Ammon's horn (tissue), 1 donor: ENCODE measurements at places on chromosomes 7 and 10.

DNA sequence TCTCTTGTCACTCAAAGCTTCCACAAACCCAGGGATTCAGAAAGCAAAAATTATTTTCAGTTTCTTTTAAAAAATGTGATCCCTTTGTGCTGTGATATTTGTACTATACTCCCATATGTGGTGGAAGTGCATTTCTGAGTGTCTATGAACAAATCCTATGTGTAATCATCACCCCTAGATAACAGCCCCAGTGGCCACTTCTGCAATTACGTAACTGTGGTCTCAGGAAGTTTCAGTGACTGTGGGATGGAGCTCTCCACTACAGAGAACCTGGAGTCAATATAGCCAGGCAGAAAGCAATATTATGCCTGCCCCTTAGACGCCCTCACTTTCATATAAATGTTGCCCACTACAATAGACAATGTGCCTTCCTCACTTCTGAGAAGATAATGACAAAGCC, 1101.7 kb upstream of the GHITM start:
- DNase-seq = no peak

DNA sequence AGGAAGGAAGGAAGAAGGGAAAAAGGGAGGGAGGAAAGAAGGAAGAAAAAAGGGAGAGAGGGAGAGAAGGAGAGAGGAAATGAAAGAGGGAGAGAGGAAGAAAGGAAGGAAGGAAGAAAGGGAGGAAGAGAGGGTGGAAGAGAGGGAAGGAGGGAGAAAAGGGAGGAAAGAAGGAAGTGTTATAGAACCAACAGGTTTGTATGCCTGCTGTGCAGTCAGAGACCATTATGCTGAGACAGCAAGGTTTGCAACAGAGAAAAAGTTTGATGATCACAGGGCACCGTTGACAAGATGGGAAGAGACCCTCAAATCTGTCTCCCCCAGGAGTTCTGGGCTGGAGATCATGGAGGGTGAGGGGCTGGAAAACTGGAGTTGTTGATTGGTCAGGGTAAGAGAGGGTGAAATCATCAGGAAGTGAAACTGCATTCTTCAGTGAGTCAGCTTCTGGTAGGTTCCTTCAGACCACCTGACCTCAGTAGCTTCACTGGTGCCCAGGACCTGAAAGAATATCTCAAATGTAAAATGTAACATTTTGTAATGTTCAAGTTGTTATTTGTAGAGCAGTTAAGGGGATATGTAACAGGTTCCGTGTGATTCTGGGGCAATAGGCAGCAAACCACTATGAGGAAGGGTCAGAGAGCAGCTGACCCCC, 76.3 kb downstream of the JCAD start:
- no peak for DNase-seq

DNA sequence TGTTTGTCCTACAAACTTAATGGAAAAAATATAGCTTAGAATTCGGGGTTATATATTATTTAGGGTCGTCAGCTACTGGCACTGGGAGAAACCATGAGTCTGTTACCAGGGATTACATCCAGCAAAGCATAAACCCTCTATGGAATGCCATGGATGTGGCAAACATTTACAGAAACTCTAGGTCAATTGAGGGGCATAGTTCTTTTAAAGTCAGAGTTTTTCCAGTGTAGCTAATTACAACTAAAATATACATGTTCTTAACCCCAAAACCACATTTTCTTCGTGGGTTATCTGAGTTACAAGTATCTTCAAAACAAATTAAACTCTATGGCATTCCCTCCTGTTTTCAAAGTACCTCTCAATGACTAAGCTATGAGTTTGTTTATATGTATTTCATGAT, 99.3 kb upstream of the THSD7A start:
- no peak for DNase-seq

- DNase-seq = no peak
Observed at GRCh38 chr7:82131215-82131614, 312.4 kb downstream of the CACNA2D1 start.

- DNase-seq = no peak
Observed at GRCh38 chr7:156778201-156778600, 114.8 kb downstream of the LMBR1 start.

- DNase-seq = no peak
Observed at GRCh38 chr10:504121-504611, 185.3 kb downstream of the DIP2C start.

- DNase-seq = no peak
Observed at GRCh38 chr10:12418000-12418399, 68.7 kb downstream of the CAMK1D start.

GRCh38 chr10:49191349-49191748, 3.2 kb upstream of the TMEM273 start:
- no peak for DNase-seq

DNA sequence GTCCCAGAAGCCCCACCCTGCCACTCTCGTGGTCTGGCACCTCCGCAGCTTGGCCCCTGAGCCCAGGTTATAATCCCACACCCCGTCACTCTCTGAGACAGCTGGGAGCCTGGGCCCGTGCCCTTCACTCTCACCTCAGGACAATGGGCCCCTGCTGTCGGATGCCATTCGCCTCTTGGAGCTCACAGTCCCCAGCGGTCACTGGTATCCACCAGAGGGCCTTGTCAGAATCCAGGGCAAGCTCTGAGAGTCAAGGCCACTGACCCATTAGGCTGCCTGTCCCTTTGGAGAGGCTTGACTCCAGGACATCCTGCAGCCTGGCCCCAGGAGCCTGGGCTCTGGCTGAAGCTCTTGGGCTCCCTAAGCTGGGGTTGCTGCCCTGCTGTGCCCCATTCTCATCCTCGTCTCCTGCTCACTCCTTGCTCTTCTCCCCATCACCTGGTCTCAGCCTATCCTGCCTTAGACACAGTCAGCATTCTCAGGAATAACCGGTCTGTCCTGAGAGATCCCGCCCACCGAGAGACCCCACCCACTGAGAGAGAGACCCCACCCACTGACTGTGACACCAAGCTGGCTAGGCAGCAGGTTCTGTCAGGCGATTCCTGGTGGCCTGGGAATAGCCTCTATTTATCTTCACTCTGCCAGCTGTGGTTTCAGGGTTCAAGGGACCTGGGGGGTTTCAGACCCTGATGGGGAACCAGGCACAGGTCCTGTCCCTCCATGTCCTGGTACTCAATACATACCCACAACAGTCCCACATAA, 27.7 kb downstream of the CPXM2 start:
- DNase-seq = no peak

GRCh38 chr10:35336921-35337823, 863 bp downstream of the CCNY start:
- peak; percentile 31 for DNase-seq

DNA sequence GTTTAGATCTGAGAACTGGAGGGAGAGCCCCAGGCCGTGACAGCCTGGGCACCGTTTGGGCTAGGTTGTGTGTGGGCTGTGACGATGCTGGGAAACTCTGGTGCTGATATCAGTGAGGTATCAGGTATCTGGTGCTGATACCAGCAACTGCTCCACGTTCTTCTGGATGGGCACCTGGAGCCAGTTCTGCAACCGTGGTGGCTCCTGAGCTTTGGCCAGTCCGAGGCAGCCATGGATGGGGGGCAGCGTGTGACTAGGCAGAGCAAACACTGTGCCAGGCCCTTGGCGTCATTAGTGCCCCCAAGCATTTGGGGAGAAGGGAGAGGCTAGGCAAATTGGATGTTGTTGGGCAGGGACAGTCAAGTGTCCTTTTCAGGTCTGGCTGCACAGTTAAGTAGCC, 57.9 kb downstream of the ZNF467 start:
- no peak for DNase-seq

- DNase-seq = peak; percentile 13
Observed at GRCh38 chr7:106721816-106722785, 61.1 kb upstream of the CCDC71L start.

DNA sequence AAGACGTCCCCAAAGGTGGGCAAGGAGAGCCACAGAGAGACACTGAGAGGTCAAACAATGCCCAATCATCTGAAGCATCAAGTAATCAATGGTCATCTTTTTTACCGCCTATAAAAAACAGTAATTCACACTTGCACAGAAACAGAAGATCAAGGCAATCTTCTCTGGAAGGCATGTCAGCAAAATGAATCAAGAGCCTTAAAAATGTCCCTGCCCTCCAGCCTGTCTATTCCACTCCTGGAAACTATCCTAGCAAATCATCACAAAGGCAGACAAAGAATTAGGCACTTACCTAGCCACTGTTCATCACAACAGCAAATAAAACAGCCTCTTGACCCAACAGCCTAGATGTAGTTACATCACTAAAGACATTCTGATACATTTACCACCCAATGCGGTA, 48.9 kb downstream of the FAM53B start:
- DNase-seq = no peak

GRCh38 chr10:61398366-61399129, 54.6 kb downstream of the TMEM26 start:
- no peak for DNase-seq

- DNase-seq = peak; percentile 34
Observed at GRCh38 chr7:50281680-50282445, 22.7 kb upstream of the IKZF1 start.

GRCh38 chr10:17563452-17563851, 53.7 kb downstream of the HACD1 start:
- DNase-seq = no peak

DNA sequence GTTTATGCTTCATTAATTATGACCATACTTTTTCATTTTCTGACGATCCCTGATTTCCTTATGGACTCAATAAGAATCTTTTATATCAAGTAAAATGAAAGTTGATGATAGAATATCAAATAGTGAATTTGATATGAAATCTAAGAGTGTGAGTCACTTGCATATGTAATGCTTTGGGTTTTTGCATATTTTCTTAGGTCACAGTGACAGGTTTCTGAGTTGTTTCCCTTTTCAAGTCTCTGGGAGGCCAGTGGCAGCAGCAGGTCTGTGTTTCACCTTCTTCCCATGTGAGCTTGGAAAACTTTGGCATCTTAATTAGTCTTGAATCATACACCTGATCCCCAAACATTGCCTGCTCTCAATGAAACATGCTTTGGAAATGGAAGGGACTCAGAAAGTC, 34.7 kb upstream of the GJD4 start:
- no peak for DNase-seq

DNA sequence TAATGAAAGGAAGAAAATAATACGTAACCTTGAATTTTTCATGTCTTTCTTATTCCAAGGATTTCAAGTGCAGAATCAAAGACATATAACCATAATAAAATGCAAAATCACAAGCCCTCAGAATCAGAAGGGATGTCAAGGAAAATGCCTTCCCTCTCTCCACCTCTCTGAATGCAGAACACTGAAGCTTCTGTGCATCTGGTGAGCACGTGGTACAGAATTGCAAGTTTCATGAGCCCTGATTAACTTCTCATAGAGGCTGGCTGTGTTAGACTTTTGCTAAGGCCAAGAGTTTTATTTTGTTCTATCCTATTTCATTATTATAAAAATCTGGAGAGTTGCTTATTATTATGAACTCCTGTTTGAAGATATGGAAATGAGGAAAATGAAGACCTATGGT, 533.7 kb upstream of the POM121L12 start:
- no peak for DNase-seq

DNA sequence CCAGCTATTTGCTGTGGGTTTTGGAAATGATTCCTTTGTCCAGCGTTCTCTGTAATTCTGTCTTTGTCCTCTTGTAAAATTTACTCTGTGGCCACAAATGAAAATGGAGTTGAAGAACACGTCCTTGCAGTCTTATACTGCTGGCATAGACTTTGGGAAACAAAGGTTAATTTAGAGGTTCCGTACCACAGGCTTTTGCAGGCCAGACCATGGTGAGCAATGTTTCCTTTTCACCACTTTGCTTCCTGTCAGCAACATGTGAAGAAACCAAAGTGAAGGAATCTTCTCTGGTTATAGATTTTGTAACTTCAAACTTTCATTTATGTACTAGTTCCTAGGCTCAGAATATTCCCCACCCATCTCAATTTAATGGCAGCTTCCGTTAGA, 488.5 kb downstream of the MDFIC start:
- DNase-seq = peak; percentile 5
